ENCODE measurements at places on chromosomes 1 and 21.

DNA sequence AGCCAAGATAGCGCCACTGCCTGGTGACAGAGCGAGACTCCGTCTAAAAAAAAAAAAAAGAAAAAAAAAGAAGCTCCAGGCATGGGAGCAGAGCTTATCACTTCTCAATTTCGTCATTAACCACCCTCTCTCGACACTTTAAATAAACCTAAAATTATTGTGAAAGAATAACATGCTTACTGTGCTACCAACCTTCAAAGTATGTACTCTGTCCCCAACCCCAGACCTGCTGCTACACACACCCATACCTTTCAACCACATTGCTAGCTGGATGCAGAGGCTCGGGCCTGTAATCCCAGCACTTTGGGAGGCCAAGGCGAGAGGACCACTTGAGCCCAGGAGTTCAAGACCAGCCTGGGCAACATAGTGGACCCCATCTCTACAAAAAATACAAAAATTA is 38.7 kb downstream of the GNPAT start:
- DNase-seq: no peak

DNA sequence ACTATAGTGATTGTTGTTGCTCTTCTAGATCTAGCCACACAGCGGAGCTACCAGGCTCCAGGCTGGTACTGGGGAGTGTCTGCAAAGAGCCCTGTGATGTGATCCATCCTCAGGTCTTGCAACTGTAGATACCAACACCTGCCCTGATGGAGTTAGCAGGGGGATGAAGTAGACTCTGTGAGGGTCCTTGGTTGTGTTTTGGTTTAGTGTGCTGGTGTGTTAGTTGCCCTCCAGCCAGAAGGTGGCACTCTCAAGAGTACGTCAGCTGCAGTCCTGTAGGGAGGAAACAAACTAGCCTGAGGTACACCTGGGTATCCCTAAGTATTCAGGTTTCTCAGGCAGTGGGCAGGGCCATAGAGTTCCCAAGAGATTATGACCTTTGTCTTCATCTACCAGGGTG is 81.2 kb upstream of the TMPRSS2 start:
- DNase-seq: no peak

DNA sequence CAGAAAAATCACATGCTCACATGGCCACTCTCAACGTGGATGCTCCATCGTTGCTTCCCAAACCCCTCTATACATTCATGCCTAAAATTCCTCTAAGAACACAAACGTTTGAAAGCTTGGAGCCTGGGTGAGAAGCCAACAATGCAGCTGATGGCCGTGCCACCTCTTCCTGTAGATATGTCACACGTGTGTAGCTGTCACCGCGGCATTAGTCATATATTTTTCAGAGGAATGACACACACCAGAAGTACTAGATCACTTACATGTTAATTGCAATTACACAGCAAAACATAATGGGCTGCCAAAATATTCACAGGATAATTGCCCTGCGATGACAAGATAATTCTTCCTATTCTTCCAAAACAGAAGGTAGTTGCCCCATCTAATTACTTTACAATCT is 112.7 kb upstream of the BACE2 start:
- no peak for DNase-seq

GRCh38 chr1:172224871-172225270 is 195.6 kb upstream of the C1orf105 start:
- DNase-seq: no peak

- DNase-seq: no peak
Observed at GRCh38 chr21:29436143-29436542, 137.4 kb downstream of the BACH1 start.

GRCh38 chr1:199135901-199136300 is 497.1 kb downstream of the PTPRC start:
- no peak for DNase-seq

DNA sequence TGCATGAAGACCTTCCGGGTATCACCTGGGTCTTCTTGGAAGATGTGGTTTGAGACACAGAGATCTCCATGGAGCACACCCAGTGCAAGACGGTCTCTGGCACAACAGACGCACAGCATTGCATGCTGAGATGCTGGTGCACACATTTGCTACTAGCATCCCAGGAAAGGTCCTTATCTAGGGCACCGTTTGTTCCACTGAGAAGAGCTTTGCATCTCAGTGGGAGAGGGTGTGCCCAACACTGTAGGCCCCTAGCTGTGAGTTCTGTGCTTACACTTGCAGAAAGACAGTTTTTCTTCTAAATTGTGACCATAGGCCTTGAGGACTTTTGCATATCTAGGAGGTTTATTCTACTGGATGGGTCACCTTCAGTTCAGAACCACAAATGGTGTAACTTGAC is 554.1 kb downstream of the MATN1 start:
- DNase-seq: no peak

- DNase-seq: no peak
Observed at GRCh38 chr1:26780344-26780957, 7.3 kb upstream of the PIGV start.

DNA sequence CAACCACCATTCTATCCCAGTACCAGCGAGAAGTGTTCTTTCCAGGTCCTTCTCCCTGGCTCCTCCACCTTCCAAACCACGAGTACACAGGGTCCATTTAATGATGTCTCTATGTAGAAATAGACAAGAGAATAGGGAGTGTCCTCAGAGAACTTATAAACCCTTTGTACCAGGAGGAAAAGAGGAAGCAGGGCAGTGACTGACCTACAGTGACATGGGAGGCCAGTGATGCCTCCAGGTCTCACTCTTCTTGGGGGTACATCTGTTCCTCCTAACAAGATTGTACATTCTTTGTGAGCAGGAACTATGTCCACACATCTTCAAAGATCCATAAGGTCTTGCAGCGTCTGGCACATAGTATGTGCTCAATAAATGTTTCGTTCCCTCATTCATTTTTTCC is 18.7 kb upstream of the FMOD start:
- DNase-seq: no peak

DNA sequence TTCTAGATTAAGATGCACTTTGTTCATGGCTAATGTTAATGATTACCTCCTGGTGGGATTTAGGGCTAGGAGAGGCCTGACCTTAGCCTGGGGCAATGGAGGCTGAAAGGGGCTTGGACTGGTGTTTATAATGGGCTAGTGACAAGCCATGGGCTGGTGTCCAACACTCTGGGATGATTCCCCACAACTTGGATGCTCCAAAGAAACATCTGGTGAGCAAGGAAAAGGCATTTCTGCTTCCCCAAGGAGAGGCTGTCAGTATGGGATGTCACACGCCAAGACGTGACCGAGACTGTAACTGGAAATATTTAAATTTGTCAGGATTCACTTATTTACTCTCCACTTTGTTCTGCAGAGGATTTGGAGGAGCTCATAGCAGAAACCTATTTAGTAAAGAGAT is 45.2 kb downstream of the PTPRU start:
- no peak for DNase-seq

DNA sequence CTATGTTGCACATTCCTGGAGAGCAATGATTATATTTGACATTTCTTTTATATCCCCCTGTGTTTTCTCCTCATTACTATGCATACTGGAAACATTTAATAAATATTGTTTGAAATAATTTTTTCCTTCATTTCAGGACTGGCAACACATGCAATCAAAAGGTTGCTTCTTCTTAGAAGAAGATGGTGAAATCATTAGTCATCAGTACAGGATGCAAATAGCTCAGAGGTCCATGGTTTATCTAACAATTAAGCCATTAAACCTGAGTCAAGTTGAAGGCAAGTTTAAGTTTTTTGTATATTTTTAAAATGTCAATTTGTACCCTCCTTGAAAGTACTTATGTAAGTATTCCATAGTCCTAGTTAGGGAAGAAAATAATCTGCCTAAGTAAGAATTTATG is 22.5 kb downstream of the EFCAB7 start:
- no peak for DNase-seq

DNA sequence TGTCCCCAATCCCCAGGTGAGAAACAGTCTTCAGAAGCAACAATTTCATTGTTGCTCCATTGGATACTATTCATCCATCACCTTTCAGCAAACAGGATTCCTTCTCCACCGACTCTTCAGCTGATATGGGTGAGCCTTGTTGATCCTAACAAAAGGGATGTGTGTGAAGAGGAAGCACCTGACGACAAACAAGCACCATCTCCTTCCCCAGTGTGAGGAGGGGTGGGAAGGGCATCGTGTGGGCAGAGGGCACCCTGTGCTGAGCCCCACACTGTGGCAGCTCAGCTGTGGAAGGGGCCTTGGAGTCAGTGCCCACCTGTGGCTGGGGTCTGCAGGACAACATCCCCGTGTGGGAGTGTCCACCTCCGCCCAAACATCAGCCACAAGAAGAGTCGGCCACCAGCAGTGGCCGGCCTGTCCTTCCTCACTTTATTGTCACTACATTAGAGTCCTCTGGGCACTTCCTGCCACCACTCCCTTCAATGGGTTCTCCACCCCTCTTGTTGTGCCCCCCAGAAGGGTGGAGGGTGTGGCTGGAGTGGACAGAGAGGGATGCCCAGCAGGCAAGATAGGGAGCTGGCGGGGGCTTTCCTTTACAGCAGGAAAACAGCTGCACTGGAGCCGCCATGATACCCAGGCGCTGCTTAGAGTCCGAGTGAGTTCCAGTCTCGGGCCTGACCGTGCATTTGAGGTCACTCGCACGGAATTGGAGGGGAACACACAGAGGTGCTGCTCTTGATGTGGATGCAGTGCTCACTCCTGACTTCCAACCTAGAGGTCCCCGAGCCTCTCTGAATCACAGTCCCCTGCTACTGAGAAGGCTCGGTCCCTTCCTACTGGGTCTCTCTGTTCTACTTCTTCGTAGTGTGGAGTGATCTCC is 40.9 kb downstream of the VPS26C start:
- DNase-seq: no peak

DNA sequence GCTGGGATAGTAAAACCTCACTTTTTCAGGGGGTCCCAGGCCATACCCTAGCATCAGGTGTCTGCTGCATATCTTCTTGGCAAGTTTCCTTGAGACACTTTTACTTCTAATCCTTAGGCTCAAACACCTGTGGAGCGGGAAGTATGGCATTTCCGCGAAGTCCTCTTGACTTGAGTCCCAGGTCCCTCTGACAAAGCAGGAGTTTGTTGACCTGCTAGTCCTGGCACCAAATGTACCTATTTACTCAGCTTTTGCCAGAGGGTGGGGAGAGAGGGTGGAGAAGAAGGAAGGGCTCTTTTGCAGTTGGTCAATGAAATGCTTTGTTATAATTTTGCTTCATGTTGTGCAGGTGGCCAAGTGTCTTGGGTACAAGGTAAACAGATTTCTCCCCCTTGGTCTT is 59.7 kb downstream of the CLIC6 start:
- DNase-seq: no peak

- DNase-seq: no peak
Observed at GRCh38 chr1:93033029-93033428, 46.1 kb upstream of the MTF2 start.

GRCh38 chr1:27664291-27664690 is 7.7 kb downstream of the IFI6 start:
- no peak for DNase-seq

DNA sequence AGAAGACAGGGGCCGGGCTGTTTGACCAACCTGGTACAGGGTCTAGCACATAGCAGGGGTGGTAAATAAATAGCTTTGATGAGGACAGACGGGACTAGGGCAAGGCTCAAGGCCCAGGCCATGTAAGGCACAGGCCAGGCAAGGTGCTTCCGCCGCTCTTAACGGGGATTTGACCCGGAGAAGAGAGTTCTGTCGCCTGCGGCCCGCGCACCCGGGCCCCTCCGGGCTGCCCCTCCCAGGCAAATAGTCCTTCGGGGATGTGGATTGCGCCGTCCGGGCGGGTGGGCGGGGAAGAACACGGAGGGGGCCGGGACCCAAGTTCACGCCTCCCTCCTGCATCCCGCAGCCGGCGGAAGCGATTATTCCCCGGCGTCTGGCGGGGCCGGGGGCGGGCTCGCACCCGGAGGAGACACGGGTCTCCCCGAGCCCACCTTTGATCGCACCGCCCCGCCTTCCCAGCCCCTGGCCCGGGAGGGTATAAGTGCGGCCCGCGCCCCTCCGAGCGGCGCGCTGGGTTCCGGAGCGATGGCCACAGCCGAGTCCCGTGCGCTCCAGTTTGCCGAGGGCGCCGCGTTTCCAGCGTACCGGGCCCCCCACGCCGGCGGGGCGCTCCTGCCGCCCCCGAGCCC is at the start of gene MIXL1:
MIXL1 (plus strand) TSS at position 508 of the 629 bp plus-strand sequence; CDS start at position 526, 18 bp downstream.
- DNase-seq: no peak

- DNase-seq: no peak
Observed at GRCh38 chr21:33029385-33029921, 3.7 kb downstream of the OLIG2 start.

GRCh38 chr1:194052514-194053338 is 866.3 kb upstream of the B3GALT2 start:
- DNase-seq: no peak

DNA sequence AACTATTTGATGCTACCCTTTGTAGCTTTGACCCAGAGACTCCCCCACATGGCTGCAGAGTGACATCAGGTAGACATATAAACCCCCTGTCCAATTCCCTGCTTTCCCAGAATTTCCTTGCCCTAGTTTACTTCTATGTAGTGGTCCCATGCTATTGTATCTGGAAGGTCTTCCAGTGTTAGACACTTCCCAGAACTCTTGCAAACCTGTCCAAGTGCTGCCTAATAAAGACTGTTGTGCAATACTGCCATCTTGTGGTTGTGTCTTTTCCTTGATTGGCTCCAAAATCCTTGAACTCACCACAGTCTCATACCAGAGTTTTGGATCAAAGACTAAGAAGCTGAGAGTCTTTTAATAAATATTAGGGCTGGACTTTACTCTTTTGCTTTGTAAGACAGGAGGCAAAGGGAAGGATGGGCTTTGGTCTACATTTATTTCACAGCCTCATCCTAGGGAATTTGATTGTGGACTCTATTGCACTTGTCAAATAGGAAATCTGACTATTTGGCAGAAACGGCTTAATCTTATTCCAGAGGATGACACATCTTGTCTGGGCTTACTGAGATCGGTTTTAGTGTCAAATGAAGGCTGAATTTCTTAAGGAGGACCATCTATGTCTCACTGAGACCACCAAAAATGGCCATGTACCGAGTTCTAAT is 169.9 kb downstream of the LRRC7 start:
- DNase-seq: no peak

DNA sequence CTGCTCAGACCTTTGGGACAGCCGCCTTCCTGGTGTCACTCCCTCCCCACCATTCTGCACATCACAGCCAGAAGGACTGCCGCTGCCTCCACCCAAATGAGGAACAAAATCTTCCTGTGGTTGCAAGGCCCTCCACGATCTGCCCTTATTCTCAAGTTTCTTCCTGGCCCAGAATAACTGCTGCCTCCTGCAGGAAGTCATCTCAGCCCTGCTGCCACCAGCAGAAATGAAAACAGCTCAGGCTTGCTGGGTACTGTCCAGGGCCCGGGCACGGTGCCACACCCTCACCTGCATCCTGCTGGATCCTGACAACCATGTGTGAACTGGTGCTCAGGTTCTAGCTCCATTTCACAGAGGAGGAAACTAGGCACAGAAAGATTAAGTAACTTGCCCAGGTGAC is 2.8 kb downstream of the CLDN19 start:
- DNase-seq: no peak

Measured in T-helper 9 cell (primary cell).